ENCODE measurements at places on chromosomes 6 and 20. TPM values are rescaled to one million over a fixed set of nuclear protein-coding genes. Genes with fewer than 3 reads are reported as not detected.

ELOVL4 gene
- total RNA-seq = 60.1 TPM

NMBR gene
- not detected for total RNA-seq

PEX6 gene
- total RNA-seq = 13.1 TPM

HSPA12B gene
- total RNA-seq = 14.0 TPM

PRKN gene
- 5.2 TPM for total RNA-seq

MYL9 gene
- total RNA-seq = 10.3 TPM

ANGPT4 gene
- 0.10 TPM for total RNA-seq

BAG2 gene
- 4.8 TPM for total RNA-seq

CST4 gene
- not detected for total RNA-seq

APCDD1L gene
- total RNA-seq = 3.0 TPM

TBP gene
- 10.2 TPM for total RNA-seq

GPX5 gene
- total RNA-seq = not detected

RGS17 gene
- total RNA-seq = 0.69 TPM

GSTA2 gene
- not detected for total RNA-seq

IRAK1BP1 gene
- total RNA-seq = 9.0 TPM

TP53TG5 gene
- total RNA-seq = not detected

Measured in skin of body (tissue), 3 donors.